Islet precursor cell (in vitro differentiated cells): ENCODE measurements at places on chromosomes 12 and 14.
A peak's percentile ranks its signal among the peaks of the same experiment; 100 is the strongest.

- no peak for DNase-seq
Measured at GRCh38 chr12:70706611-70707010, 69.4 kb upstream of the PTPRB start.

GRCh38 chr12:46438719-46439319 lies 66.2 kb upstream of the SLC38A2 start:
- no peak for DNase-seq

GRCh38 chr12:62763312-62763711 lies 171.6 kb downstream of the PPM1H start:
- peak; percentile 42 for DNase-seq

- DNase-seq = no peak
Measured at GRCh38 chr12:130263996-130264395, 73.7 kb upstream of the PIWIL1 start.

DNA sequence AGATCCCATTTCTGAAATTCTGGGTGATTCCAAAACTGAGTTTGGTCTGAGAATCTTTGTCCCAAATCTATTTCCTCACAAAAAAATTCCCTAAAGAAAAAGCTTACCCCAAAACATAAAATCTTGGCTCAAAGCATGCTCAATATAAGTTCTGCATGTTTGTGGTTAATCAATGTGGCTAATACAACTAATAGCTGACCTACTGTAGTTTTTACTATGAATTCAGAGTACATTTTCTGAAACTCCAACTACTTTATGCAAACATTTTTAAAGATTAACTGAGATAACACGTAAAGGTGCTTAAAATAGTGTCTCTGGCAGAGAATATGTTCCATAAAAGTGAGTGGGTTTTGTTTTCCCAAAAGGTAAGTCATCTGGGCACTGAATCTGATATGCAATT lies 133.1 kb downstream of the MED13L start:
- no peak for DNase-seq

- no peak for DNase-seq
Measured at GRCh38 chr14:91158091-91158790, 44.4 kb downstream of the DGLUCY start.

- DNase-seq = no peak
Measured at GRCh38 chr12:92208613-92209121, 63.0 kb upstream of the BTG1 start.

DNA sequence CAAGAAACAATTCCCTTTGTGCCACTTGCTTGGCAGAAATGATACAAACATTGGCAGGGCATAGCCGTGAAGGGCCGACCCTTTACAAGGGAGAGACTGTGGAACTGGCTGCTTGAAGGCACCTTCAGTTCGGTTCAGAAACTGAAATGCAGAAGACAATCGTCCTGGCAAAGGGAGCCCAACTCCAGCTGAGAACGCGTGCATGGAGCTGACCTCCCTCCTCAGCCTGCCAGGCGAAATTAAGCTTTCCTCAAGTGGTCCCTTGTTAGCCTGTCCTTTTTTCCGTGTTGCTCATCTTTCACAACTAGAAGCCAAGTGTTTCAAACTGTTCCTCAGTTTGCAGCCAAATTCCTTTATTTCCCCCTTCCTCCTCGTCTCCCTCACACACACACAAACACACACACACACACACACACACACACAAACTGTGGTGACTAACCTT lies 8.1 kb downstream of the LGR5 start:
- DNase-seq = no peak

- DNase-seq = no peak
Measured at GRCh38 chr14:55221186-55221585, 29.8 kb upstream of the DLGAP5 start.

DNA sequence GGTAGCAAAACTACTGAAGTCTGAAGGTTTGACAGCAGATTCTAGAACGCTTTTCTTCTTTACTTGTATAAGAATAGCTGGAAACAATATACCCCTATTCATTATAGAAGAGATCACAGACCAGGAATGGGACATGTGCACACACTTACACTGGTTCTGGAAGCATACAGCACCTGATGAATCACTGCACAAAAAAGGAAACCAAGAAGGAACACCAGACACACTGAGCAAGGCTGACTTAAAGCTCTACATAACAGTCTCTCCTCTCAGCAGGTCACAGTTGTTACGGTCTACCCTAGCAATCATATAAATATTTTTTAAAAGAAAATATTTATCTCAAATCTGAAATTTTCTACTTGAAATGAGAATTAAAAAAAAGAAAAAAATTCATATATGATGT lies 13.5 kb downstream of the ATP2B1 start:
- no peak for DNase-seq

- DNase-seq = peak; percentile 39
Measured at GRCh38 chr14:103739793-103740501, 24.3 kb downstream of the ZFYVE21 start.

- peak; percentile 79 for DNase-seq
Measured at GRCh38 chr12:124278389-124279101, 16.3 kb upstream of the RFLNA start.

DNA sequence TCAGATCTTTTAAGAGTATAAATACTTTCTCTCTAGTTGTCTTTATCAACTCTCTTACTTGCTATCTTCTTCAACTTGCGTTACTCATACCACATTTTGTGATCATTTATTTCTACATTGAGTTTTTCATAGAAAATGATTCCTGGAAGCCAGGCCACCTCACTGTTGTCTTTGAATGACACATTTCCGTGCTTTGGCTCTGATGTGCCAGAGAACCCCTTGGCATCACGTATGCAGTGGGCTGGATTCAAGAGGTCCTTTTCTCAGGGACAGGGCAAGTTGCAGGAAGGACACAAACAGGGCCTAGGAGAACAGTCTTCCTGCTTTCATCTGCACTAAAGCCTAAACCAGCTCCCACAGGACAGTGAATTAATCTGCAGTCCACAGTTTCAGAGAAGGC lies 70.3 kb upstream of the PYGL start:
- no peak for DNase-seq

DNA sequence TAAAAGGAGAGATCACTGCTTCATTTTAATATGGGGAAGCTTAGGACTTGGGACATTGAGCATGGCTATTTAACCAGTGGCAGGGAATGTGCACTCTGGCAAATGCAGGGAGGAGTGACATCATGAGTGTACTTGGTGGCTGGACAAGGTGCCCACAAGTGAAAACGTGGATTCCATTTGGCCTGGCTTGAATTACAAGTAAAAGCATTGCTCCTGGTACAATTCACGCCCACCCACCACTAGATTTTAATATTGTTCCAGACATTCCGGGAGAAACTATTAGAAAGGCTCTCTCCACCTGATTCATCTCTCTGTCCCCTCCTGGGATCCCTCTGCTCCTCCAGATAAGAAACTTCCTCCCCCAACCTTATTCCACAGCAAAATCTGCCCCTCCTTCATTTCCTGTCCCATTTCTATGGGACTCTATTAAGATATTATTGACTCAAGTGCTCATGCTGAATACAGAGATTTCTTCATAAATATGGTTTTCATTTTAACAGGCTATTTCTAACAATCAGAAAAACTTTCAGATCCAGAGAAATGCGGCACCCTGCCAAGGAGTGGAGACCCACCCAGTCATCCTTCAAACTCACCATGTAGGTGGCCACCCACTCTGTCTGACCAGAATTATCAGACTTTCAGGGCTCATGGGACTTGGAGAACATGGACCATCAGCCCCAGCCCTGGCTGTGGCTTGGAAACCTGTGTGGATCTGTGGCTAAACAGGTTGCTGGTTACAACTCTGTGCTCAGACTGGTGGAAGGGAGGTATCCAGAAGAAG lies 43.2 kb downstream of the SSPN start:
- DNase-seq = no peak

GRCh38 chr14:57480051-57480450 lies 13.6 kb downstream of the CCDC198 start:
- no peak for DNase-seq

DNA sequence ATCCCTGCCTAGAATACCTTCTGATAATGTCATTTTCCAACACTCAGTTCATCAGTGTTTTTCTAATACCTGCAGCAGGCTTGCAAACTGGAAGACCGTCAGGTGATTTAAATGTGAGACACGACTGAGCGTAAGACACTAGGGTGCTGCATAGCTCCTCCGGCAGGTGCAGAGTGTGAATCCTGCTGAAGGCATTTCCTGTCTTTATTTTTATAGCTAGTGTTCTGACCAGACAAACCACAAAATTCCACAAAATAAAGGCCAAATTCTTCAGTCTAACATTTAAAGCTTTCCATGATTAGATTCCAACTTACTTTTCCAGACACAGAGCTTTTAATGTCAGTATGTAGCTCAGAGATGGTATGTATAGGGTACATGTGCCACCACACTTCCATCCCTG lies 70.7 kb downstream of the BBS10 start:
- DNase-seq = no peak

DNA sequence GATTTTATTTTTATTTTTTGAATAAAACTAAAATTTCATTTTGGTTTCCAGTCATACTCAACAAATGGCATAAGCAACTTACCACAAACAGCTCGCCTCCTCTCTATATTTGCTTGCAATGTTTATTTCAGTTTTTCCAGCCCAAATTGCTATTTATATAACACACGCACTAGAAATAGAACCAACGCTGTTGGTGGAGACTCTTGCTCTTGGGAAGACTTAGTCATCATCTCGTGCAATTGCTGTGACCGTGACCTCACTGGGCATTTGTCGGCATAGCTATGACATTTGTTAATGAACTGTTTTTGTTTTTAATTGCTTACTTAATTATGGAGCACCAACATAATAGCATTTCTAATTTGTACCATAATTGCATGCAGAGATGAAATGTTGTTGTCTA lies 153.1 kb upstream of the OTX2 start:
- no peak for DNase-seq

DNA sequence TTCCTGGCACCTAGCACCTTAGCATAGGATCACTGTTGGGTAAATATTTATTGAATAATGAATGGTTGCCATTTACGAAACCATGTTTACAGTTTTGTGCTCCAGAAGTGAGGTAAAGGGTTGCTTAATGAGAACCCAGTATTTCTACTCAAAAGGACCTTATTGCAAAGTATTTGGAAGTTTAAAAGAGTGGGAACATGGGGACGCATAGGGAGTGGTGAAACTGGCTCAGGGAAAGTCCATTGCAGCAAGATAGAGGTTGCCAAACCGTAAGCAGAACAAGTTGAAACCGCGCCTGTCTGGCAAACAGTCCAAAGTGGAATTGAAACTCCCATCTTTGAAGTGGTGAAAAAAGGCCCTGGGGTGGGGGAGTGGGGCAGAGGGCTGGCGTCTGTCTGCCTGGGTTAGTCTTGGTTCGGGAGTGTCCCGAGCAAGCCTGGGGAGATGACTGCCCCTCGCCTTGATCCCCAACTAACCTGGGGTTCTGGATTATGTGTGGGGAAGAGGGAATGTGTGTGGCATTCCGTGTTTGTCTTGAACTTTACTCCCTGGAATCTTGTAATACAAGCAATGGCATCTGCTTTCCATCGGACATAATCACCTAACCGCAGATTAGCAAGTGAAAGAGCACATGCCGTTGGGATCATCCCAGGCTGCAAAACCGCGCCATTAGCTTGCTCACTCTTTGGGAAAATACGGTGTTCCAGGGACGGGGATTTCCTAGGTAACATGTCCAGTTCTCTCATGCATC lies 7.2 kb downstream of the ALDH2 start:
- peak; percentile 72 for DNase-seq

DNA sequence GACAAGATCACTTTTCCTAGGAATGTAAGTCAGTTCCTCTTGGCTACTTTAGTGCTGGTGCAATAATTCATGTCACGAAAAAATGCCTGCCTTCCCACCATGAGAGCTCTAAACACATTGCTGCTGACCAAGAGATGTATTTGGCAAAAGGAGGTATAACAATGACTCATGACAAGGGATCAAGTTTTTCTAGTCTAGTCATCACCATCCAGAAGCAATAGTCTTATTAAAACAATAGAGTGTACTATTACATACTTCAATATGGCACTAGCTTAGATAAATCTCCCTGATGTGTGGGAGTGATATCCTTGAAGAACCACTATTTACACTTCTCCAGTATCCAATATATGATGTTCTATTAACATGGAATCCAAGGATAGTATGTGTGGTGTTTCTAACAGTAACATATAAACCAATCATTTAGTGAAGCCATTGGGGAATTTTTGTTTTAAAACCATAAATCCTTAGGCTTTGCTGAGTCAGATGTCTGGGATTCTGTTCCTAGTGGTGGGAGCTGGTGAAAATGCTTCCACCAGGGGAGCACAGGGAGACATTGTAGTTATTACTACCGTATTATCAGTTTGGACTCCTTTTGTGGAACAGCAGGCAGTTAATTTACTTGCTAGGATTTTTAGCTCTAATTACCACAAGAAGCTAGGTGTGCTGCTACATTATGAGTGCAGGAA lies 1387.5 kb downstream of the LRFN5 start:
- no peak for DNase-seq

GRCh38 chr12:85835426-85836196 lies 598 bp downstream of the RASSF9 start:
- no peak for DNase-seq

- no peak for DNase-seq
Measured at GRCh38 chr14:89493877-89494634, 77.0 kb upstream of the FOXN3 start.

- DNase-seq = no peak
Measured at GRCh38 chr14:77011245-77011644, 17.3 kb downstream of the IRF2BPL start.

DNA sequence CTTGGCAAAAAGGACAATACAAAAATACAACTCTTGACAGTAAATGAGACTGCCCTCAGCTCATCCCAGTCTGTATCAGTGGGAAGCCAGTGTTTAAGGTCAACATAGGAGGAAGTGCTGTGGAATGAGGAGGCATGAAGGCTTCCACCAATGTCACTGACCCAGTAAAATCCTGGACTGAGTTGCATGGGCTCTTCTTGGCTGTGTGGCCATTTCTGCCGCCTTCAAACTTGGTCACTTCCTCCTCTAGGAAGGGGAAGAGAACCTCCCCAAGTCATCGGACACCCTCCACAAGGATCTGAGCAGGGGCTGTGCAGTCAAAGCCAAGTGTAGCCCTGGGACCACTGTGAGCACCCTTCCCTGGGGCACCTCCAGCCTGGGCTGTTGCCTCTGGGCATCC lies 11.9 kb downstream of the GPR68 start:
- DNase-seq = no peak

DNA sequence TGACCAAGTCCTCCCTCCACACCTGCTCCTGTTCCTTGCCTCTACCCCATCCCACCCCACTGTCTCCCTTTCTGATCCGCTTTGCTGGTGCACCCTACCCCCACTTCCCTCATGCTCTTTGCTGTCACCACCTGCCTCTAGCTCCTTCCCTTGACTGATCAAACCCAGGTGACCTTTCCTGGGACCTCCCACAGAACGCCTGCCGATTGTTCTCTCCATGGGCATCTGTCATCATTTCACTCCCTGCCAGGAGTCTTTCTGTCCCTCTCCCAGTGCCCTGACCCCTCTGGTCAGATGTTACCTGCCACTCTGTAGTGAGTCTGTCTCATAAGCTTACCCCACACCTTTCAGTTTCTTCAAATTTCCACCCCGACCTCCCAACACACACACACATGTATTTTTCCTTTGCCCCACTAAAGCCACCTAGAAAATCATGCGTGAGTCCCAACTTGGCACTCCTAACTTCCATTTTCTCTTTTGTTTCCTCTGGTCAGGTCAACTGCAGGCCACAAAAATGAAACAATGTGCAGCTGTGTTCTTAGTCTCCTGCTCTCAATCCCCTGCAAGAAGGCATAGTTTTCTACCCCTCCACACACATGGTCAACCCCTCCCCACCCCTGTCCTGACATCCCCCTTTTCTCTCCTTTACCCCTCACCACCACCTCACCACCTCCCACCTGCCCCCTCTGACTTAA lies 229.8 kb downstream of the DPF3 start:
- DNase-seq = no peak
